ENCODE measurements at places on chromosomes 4 and X. TPM values are rescaled to one million over a fixed set of nuclear protein-coding genes. Genes with fewer than 3 reads are reported as not detected.
A peak's percentile ranks its signal among the peaks of the same experiment; 100 is the strongest.

DNA sequence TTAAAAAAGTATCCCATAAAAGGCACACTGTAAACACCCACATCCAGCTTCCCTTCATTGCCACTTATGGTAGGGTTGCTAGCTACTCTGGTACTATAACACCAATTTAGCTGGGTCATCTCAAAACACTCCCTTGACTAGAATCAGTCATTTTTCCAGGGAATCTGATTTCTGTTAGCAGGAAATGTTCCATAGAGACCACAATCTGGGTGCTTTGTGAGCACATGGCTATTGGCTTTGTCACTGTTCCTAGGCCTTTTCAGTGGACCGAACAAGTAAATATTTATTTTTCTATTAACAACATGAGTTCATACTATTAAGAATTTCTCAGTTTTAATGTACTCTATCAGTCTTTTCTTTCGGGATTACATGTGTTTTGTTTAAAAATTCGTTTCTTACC is 404.7 kb upstream of the GNPDA2 start:
- DNase-seq, result no peak

DNA sequence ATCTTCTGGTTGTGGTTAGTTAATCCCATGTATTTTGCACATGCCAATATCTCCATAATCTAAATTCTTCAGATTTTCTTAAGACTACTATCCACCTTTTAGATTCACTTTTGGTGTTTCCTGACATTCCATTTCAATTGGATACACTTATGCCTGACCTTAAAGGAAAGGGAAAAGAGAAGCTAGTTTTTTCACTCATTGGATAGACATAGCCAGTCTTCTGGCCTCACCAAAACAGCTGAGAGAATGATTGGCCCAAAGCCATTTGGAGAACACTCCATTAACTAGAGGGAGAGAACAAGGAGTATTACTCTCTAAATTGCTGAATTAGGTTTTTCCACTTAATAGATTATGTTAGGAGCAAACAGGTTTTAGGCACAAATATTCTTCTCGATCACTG is 4.0 kb downstream of the PRPS1 start:
- no peak for DNase-seq

- no peak for DNase-seq
These were observed 111.2 kb upstream of the TECRL start for GRCh38 chr4:64520421-64520820.

DNA sequence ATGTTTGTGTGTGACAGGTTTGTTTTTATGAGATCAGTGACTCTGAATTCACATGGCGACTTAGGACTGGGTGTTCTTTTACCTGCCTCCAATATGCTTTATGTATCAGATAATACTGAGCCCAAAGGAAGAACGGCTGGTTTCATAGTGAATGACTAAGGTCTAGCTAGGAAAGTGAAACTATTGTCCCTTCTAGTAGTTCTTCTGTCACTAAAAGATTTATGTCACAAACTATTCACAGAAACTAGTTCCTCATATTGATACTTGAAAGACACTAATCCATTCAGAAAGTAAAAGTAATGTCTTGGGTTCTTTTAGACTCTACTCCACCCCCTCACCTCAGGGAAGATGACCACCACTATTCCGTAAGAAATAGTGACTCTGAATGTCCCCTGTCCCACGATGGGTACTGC is 81.7 kb downstream of the EGF start:
- no peak for DNase-seq

- DNase-seq, result no peak
These were observed 363.8 kb upstream of the FTHL17 start for GRCh38 chrX:31435592-31435991.

- no peak for DNase-seq
These were observed 21.8 kb upstream of the TADA2B start for GRCh38 chr4:7021355-7021754.

DNA sequence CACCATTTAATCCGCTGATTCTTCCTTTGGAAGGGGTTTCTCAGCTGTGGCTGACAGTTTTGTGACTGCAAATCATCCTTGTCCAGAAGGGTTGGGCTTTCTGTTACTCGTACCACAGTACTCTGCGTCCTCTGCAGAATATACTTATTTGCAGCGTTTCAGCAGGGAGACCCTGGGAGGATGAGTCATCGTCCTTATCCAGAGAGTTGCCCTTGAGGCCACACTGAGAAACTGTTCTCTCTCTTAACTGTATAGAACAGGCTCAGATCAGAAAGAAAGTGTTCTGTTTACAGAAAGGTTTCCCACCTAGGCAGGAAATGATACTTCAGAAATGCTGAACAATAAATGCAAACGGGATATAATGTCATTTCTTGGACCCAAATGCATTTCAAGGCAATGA is 47.8 kb upstream of the DDX53 start:
- no peak for DNase-seq

DNA sequence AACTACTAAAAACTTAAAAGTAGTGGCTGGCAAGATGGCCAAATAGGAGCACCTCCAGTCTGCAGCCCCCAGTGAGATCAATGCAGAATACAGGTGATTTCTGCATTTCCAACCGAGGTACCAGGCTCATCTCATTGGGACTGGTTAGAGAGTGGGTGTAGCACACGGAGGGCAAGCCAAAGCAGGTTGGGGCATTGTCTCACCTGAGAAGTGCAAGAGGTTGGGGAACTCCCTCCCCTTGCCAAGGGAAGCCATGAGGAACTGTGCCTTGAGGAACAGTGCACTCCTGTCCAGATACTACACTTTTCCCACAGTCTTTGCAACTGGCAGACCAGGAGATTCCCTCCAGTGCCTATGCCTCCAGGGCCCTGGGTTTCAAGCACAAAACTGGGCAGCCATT is 311.1 kb downstream of the PAPSS1 start:
- no peak for DNase-seq

- DNase-seq, result no peak
These were observed 1028.4 kb upstream of the INTU start for GRCh38 chr4:126604268-126604867.

DNA sequence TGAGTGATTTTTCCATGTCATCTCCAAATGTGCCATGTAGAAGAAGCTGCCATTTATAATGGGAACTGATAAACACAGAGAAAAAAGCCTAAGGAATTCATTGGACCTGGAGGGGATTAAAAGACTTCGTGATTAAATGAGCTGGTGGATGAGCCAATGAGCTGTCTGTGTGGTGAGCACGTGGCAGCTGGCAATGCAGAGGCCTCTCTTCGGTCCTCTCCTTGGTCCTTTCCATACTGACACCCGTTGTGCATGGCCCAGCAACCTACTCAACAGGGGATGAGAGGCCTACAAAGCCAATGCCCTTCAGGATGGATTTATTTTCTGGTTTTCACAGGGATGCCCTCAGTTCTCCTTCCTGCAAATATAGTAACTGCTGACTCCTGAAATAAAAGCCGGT is 87.7 kb upstream of the STS start:
- DNase-seq, result no peak

DNA sequence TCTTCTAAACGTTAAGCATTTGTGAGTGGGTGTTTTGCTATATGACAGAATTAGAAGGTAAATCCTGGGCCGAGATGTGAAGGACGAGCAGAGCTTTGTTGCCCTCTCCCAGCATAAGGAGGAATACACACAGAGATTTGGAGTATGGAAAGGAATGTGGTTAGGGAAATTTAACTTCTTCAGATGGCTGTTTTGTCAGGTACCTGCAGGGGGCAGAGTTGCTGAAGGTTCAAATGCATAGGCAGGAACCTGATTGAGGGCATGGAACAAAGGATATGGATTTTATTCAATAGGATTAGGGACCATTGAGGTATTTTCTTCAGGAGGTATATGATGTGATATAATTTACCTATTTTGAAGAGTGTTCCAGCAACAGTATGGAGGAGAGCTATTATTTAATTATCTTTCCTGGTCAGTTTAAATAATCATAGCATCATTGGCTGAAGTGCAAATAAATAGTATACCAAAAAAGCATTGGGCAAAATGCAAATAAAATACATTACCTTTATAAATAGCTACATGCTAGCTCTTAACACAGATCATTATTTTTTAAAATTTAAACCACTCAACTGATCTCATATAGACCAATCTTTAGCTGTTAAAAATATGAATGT is 143.6 kb downstream of the SLIT2 start:
- DNase-seq, result no peak

- peak; percentile 2 for DNase-seq
These were observed 131.7 kb downstream of the SPCS3 start for GRCh38 chr4:176451443-176451842.

The L1CAM gene
- total RNA-seq, result 98.1 TPM

The SERPINA7 gene
- not detected for total RNA-seq

The SLC10A4 gene
- 3.9 TPM for total RNA-seq

The ANXA3 gene
- total RNA-seq, result 5.1 TPM

The CYBB gene
- 16.4 TPM for total RNA-seq

Data from occipital lobe (tissue), 3 donors.